ENCODE measurements at places on chromosomes 6 and 20. TPM values are rescaled to one million over a fixed set of nuclear protein-coding genes. Genes with fewer than 3 reads are reported as not detected.

DNA sequence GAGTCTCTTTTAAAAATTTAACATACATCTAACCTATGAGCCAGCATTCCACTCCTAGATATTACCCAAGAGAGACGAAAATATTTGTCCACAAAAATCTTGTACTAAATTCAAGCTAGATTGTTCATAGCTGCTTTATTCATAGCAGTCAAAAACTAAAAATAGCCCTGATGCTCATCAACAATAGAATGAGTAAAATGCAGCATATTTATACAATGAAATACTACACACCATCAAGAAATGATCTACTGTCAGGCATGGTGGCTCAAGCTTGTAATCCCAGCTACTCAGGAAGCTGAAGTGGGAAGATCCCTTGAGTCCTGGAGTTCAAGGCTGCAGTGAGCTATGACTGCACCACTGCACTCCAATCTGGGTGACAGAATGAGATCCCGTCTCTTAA lies 22.0 kb upstream of the SRC start:
- no peaks in the 10 kb centered on the region for H3K27me3 ChIP-seq
- H3K27ac ChIP-seq = no peak overlapping the region
- DNase-seq = no peak
- no peaks in the 10 kb centered on the region for H3K4me1 ChIP-seq
- H3K36me3 ChIP-seq = no peaks in the 10 kb centered on the region

- H3K4me3 ChIP-seq = no peak overlapping the region
- no peak for DNase-seq
- H3K27me3 ChIP-seq = no peaks in the 10 kb centered on the region
- H3K4me1 ChIP-seq = no peaks in the 10 kb centered on the region
- H3K27ac ChIP-seq = no peak overlapping the region
These were observed 621.5 kb upstream of the CDH4 start for GRCh38 chr20:60630609-60631008.

DNA sequence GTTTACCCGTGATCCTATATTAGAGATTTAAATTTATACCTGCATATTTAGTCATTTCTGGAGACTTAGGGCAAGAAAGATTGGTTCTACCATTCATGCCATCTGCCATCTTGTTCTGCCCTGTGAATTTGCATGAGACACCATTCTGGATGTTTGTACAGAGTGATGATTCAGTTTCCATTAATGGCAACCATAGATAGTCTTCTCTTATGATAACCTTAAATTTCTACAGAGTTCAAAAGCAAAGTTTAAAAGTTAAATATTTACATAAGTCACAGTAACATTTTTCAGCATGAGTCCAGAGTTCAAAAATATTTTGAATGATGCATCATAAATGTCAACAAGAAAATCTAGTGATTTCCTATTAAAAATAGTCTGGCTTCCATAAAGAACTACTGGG lies 23.2 kb downstream of the PLCB1 start:
- H3K4me1 ChIP-seq = no peaks in the 10 kb centered on the region
- no peak for DNase-seq
- no peaks in the 10 kb centered on the region for H3K27me3 ChIP-seq
- no peak overlapping the region for H3K4me3 ChIP-seq

DNA sequence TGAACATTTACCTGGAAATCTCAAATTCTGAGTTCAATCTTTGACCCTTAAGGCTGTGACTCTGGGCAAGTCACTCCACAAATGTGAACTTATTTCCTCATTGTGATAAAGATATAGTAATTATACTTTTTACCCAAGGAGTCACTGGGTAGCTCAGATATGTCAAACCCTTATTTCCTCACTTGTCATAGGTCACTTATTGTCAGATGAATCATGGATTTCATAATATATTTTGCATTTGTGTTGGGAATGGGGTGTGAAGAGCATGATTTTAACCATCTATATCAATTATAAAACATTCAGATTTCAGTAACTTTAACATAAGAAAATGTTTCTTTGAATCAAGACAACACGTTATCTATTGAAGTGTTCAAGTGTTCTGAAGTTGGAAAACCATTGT lies 3.7 kb upstream of the CARMIL1 start:
- no peak overlapping the region for H3K27ac ChIP-seq
- no peak overlapping the region for H3K4me3 ChIP-seq
- peaks cover 2% of the 10 kb centered on the region for H3K27me3 ChIP-seq
- no peaks in the 10 kb centered on the region for H3K36me3 ChIP-seq
- DNase-seq = no peak

DNA sequence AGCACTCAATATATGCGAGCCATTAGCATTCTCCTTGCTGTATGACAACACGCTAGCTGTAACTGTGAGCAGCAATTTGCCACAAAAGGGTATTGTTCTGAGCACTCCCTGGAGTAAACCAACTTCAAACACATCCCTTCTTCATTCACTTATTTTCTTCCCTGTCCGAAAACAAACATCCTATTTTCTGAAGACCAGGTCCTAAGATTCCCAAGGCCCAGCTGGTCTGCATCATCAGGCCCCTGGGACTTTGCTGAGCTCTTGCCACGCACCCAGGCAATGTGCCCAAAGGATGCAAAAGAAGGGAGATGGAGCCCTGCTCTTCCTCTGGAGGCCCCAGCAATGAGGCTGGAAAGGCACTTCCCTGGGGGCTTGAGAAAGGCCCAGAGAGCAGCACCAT lies 118.1 kb downstream of the PREX1 start:
- no peak overlapping the region for H3K4me3 ChIP-seq
- H3K4me1 ChIP-seq = no peaks in the 10 kb centered on the region
- H3K27me3 ChIP-seq = no peaks in the 10 kb centered on the region
- H3K27ac ChIP-seq = no peak overlapping the region

- H3K27me3 ChIP-seq = no peaks in the 10 kb centered on the region
- H3K36me3 ChIP-seq = no peaks in the 10 kb centered on the region
- peaks cover 30% of the 10 kb centered on the region for H3K4me1 ChIP-seq
- no peak for DNase-seq
These were observed 19.4 kb upstream of the CCM2L start for GRCh38 chr20:31990641-31991338.

DNA sequence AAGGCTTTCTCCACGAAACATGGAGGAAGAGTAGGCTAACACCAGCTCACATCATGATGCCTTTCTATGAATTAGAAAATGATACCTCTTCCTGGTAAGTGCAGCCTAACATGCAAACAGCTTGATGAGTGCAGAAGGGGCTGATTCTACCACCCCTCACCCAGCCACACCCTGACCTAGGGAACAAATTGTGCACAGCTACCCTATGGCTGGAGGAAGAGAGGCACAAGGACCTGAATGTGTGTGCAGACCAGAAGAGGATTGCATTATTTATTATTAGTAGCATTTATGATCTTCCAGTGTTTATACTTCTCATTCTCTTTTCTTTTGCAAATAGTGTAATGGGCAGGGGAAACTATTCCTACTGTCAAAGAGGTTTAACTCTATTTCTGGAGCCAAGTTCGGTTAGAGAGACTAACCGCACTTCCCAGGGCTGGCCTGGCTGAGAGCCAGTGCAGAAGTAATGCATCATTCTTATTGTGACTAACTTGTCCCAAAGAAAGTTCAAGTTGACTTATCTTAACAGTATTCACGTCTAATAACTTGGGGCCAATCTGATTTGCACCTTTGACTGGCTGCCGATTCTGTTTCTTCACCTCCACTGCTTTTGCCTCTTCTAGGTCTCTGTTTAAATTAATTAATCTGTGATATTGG lies 237.5 kb downstream of the CD83 start:
- no peak overlapping the region for H3K4me3 ChIP-seq
- H3K4me1 ChIP-seq = no peaks in the 10 kb centered on the region
- H3K27me3 ChIP-seq = no peaks in the 10 kb centered on the region
- H3K36me3 ChIP-seq = no peaks in the 10 kb centered on the region
- no peak for DNase-seq

The C20orf96 gene
- 20.5 TPM for total RNA-seq

The KHDC1L gene
- not detected for total RNA-seq

Measured in Panc1 (cell line).